ENCODE measurements at places on chromosomes 5 and 9. TPM values are rescaled to one million over a fixed set of nuclear protein-coding genes. Genes with fewer than 3 reads are reported as not detected.

Gene LHX2
- 0.57 TPM for polyA plus RNA-seq

Gene PIP5K1B
- 1.2 TPM for polyA plus RNA-seq

Gene S100Z
- 1.6 TPM for polyA plus RNA-seq

Gene FCN2
- polyA plus RNA-seq = 0.75 TPM

Gene HOMER1
- 2.0 TPM for polyA plus RNA-seq

Gene VLDLR
- 1.8 TPM for polyA plus RNA-seq

GRCh38 chr5:6556089-6556801 lies 76.6 kb downstream of the NSUN2 start:
- no peaks in the 10 kb centered on the region for H3K27me3 ChIP-seq
- no peak overlapping the region for H3K4me3 ChIP-seq
- H3K4me1 ChIP-seq = no peaks in the 10 kb centered on the region
- no peak overlapping the region for H3K27ac ChIP-seq

- no peaks in the 10 kb centered on the region for H3K4me1 ChIP-seq
- no peak overlapping the region for H3K4me3 ChIP-seq
- H3K27me3 ChIP-seq = no peaks in the 10 kb centered on the region
- DNase-seq = no peak
- no peak overlapping the region for H3K27ac ChIP-seq
- no peaks in the 10 kb centered on the region for H3K36me3 ChIP-seq
Observed at GRCh38 chr5:65813174-65813573, 91.2 kb downstream of the NLN start.

- no peak for DNase-seq
- H3K4me3 ChIP-seq = no peak overlapping the region
- no peak overlapping the region for H3K27ac ChIP-seq
- H3K27me3 ChIP-seq = no peaks in the 10 kb centered on the region
Observed at GRCh38 chr5:109830955-109831502, 141.3 kb downstream of the MAN2A1 start.

GRCh38 chr5:6188976-6189375 lies 189.4 kb downstream of the MED10 start:
- H3K4me1 ChIP-seq = no peaks in the 10 kb centered on the region
- DNase-seq = no peak
- H3K4me3 ChIP-seq = no peak overlapping the region
- no peaks in the 10 kb centered on the region for H3K36me3 ChIP-seq
- H3K27me3 ChIP-seq = no peaks in the 10 kb centered on the region
- no peak overlapping the region for H3K27ac ChIP-seq

- no peak overlapping the region for H3K4me3 ChIP-seq
- no peaks in the 10 kb centered on the region for H3K27me3 ChIP-seq
- H3K27ac ChIP-seq = no peak overlapping the region
- DNase-seq = no peak
Observed at GRCh38 chr5:108090946-108091345, 291.0 kb downstream of the FBXL17 start.

GRCh38 chr9:35649431-35650340 lies 1.0 kb downstream of the SIT1 start:
- no peaks in the 10 kb centered on the region for H3K27me3 ChIP-seq
- peaks cover 72% of the 10 kb centered on the region for H3K4me1 ChIP-seq
- DNase-seq = peak; percentile 54
- H3K36me3 ChIP-seq = peaks cover 8% of the 10 kb centered on the region
- H3K4me3 ChIP-seq = peak overlapping the region; percentile 65

- H3K27me3 ChIP-seq = no peaks in the 10 kb centered on the region
- DNase-seq = no peak
- H3K27ac ChIP-seq = no peak overlapping the region
- peaks cover 3% of the 10 kb centered on the region for H3K4me1 ChIP-seq
- no peak overlapping the region for H3K4me3 ChIP-seq
Observed at GRCh38 chr5:56501781-56502557, 268.8 kb upstream of the ANKRD55 start.

- H3K27me3 ChIP-seq = peaks cover 86% of the 10 kb centered on the region
- H3K36me3 ChIP-seq = no peaks in the 10 kb centered on the region
- no peak overlapping the region for H3K27ac ChIP-seq
Observed at GRCh38 chr5:116572350-116573278, 2.0 kb downstream of the SEMA6A start.

DNA sequence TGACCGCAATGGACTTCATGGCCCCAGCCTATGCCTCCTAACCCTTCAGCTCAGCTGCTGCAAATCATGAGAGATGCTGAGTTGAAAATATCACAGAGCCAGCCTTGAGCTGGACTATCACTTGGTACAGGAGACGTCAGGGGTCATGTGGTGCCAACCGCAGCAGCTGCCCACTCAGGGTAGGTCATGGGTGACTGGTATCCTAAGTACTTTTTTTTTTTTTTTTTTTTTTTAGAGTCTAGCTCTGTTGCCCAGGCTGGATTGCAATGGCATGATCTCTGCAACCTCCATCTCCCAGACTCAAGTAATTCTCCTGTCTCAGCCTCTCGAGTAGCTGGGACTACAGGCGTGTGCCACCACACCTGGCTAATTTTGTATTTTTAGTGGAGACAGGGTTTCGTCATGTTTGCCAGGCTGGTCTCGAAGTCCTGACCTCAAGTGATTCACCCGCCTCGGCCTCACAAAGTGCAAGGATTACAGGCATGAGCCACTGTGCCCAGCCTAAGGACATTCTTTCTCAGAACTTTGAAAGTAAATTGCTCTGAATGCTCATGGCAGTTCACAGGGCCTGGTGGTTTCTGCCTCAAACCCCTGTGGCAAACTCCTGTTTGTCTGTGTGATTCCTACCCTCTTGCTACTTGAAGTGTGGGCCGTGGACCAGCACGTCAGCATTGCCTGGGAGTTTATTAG lies 21.3 kb downstream of the WWC1 start:
- H3K27me3 ChIP-seq = no peaks in the 10 kb centered on the region
- H3K27ac ChIP-seq = no peak overlapping the region

- H3K27ac ChIP-seq = no peak overlapping the region
- no peaks in the 10 kb centered on the region for H3K36me3 ChIP-seq
- H3K27me3 ChIP-seq = no peaks in the 10 kb centered on the region
- no peak for DNase-seq
Observed at GRCh38 chr9:82466616-82467260, 478.2 kb downstream of the SPATA31D1 start.

DNA sequence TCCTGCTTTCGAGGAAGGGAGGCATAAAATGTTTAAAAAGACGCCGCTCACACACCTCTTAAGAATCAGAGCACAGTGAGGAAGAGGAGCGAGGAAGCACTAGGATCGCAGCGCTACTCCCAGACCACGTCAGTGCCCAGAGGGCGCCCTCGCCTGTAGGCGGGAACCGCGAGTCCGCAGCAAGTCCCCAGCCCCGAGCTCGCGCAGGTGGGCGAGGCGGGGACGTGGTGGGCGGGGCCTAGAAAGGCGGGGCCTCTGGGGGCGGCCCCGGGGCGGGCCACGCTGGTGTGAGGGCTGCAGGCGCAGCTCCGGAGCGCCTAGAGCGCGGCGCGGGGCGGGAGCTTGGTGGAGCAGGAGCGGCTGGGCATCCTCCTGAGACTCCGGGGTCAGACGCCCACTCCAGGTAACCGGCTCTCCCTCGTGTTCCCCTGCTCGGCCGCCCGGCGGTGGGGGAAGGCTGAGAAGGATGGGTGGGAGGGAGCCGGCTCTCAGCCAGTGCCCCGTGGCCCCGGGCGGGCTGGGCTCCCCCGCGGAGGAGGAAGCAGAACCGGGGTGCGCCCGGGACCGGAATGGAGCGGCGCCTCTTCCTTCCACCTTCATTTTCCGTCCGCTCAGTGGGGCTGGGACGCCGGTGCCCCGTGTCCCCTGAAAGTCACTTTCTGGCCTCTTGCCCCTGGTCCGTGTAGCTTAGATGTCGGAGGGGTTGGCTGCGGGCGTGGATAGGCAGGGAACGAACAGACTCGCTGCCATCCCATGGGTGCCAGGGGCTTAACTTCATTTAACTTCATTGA lies at the start of gene GCNT1:
Gene GCNT1 (plus strand): TSS at position 280 of the 791 bp plus-strand sequence. CDS start 43,200 bp downstream, outside the sequence.
- H3K4me3 ChIP-seq = peak within 1 kb of the TSS; percentile 66
- H3K27me3 ChIP-seq = peaks cover 2% of the 10 kb centered on the region
- DNase-seq = peak; percentile 85
- H3K4me1 ChIP-seq = peaks cover 31% of the 10 kb centered on the region
- H3K36me3 ChIP-seq = no peaks in the 10 kb centered on the region

- no peaks in the 10 kb centered on the region for H3K36me3 ChIP-seq
- no peak overlapping the region for H3K4me3 ChIP-seq
- no peak overlapping the region for H3K27ac ChIP-seq
- H3K4me1 ChIP-seq = no peaks in the 10 kb centered on the region
- no peak for DNase-seq
Observed at GRCh38 chr5:37667846-37668245, 172.0 kb downstream of the GDNF start.

GRCh38 chr9:135908093-135908753 lies 877 bp upstream of the CAMSAP1 start:
- peaks cover 9% of the 10 kb centered on the region for H3K4me1 ChIP-seq
- peak overlapping the region; percentile 62 for H3K4me3 ChIP-seq
- H3K27me3 ChIP-seq = peaks cover 5% of the 10 kb centered on the region
- H3K36me3 ChIP-seq = peaks cover 1% of the 10 kb centered on the region
- no peak for DNase-seq

DNA sequence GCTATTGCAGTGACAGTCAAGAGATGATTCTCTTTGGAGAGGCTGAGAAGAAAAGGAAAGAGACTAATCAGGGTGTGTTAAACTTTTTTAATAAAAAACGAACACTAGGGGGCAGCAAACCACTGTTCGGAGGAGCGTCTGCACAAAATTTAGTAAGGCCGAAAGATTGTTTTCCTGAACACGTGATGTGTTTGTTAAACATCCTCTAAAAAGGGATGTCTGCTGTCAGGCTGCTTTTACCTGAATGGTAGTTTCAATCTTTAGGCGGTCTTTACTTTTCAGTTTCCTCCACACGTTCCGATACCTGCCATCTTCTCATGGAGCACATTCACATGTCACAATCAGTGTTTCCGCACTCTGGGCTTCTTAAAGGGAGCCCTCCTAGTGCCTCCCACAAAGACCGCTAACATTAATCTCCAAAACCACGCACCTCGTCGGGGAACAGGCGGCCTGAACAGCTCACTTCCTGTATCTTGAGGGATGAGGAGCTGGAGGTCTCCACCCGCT lies 125.2 kb downstream of the GPBP1 start:
- H3K27me3 ChIP-seq = no peaks in the 10 kb centered on the region
- no peaks in the 10 kb centered on the region for H3K4me1 ChIP-seq
- no peak overlapping the region for H3K27ac ChIP-seq
- peak; percentile 82 for DNase-seq

DNA sequence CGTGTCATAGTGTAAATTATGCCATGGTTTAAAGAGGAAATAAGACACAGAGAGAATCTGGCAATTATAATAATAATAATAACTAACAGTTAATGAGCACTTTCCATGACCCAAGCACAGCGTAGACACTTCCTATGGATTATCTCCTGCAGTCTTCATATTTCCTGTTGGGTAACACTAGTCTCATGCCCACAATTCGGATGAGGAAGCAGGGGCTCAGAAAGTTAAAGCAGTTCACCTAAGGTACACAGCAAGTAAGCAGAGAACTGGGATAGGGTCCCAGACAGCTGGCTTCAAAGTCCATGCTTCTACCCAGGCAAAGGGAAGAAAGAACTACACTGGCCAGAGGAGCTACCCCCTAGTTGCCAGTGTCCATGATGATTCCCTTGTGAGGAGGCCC lies 27.9 kb upstream of the TGFBI start:
- H3K27me3 ChIP-seq = no peaks in the 10 kb centered on the region
- no peak overlapping the region for H3K4me3 ChIP-seq
- no peak overlapping the region for H3K27ac ChIP-seq
- no peaks in the 10 kb centered on the region for H3K4me1 ChIP-seq
- H3K36me3 ChIP-seq = no peaks in the 10 kb centered on the region
- DNase-seq = no peak

GRCh38 chr5:60843386-60843935 lies 608 bp downstream of the ELOVL7 start:
- DNase-seq = no peak
- H3K4me3 ChIP-seq = peak overlapping the region; percentile 35
- no peak overlapping the region for H3K27ac ChIP-seq
- H3K4me1 ChIP-seq = peaks cover 12% of the 10 kb centered on the region
- H3K36me3 ChIP-seq = no peaks in the 10 kb centered on the region

GRCh38 chr9:38424918-38425317 lies 664 bp upstream of the IGFBPL1 start:
- DNase-seq = no peak
- H3K27ac ChIP-seq = no peak overlapping the region
- no peak overlapping the region for H3K4me3 ChIP-seq
- H3K36me3 ChIP-seq = no peaks in the 10 kb centered on the region
- peaks cover 65% of the 10 kb centered on the region for H3K27me3 ChIP-seq

DNA sequence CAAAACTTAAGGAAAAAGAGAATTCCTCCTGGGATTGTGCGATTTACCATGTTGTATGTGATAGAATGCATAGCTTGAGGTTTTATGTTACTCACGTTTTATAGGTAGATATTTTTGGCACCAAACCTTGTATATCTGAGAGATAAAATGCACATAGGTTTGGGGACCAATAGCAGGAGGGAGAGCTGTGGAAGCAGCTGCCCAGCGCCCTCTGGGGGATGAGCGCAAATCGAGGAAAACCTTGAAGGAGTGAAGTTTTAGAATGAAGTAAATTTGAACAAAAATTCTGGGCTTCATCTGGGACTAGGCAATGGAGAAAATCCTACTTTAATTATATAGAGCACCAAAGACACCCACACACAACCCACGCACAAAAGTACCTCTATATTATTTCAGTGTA lies 197.0 kb downstream of the ADCY2 start:
- no peak for DNase-seq
- no peak overlapping the region for H3K4me3 ChIP-seq
- no peaks in the 10 kb centered on the region for H3K36me3 ChIP-seq

DNA sequence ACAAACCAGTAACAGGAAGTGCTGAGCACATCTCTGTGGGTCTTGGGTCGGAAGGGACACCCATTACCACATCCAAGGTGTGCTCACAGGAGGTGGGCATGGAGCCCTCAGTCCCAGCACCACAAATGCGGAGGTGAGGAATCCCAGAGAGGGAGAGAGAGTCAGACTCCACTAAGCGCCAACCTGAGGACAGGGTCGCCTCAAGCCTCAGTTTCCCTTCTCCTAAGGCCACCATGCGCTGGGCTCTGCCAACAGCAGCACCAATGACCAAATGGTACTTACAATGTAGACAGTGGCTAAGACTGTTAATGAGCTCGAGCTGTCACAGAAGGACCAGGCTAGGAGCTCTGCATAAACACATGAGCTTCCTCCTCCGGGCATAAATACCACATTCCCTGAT lies 43.1 kb downstream of the BICD2 start:
- H3K27ac ChIP-seq = no peak overlapping the region
- H3K36me3 ChIP-seq = peaks cover 74% of the 10 kb centered on the region
- no peaks in the 10 kb centered on the region for H3K27me3 ChIP-seq

Data from thymus (tissue), 14 donors.